Esophagus squamous epithelium (tissue), 5 donors: ENCODE measurements at places on chromosomes 6 and 20.

DNA sequence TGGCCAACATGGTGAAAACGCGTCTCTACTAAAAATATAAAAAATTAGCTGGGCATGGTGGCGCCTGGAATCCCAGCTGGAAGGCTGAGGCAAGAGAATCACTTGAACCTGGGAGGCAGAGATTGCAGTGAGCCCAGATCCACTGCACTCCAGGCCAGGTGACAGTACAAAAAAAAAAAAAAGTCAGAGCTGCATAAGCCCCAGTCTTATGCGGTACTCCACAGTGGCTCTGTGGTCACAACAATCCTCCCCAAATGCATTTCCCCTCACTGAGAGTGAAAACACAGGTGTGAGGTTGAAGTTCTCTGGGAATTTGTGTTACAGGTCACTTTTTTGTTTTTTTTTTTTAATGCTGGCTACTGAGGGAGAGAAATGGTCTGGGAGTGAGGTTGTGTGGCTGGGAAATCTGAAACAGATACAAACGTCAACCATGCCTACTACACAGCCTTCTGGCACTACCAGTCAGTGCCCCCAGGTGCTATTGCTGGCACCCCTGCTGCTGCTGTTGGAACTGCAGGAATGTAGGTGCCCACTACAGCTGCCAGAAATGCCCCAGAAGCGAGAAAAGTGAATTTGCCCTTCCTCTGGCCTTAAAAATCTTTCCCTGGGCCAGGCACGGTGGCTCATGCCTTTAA is 5.7 kb downstream of the MRPS26 start:
- no peak for DNase-seq

GRCh38 chr6:9540534-9541126 is 874.2 kb downstream of the TFAP2A start:
- DNase-seq: no peak

DNA sequence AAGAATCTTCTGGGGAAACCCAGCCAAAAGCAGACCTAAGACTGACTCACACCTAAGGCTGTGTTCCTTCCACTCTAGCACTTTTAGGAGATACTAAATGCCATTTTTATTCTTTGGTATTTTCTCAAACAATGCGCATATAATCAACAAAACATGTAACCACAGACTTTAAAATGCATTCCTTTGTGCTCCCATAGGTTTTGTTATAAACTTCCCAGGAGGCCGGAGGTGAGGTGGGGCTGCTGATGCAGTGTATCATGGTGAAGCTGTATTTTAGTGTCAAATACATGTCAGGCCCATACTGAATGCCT is 155.2 kb downstream of the BTBD3 start:
- DNase-seq: no peak

- no peak for DNase-seq
These were observed 1.9 kb upstream of the CDYL start for GRCh38 chr6:4774296-4774695.

DNA sequence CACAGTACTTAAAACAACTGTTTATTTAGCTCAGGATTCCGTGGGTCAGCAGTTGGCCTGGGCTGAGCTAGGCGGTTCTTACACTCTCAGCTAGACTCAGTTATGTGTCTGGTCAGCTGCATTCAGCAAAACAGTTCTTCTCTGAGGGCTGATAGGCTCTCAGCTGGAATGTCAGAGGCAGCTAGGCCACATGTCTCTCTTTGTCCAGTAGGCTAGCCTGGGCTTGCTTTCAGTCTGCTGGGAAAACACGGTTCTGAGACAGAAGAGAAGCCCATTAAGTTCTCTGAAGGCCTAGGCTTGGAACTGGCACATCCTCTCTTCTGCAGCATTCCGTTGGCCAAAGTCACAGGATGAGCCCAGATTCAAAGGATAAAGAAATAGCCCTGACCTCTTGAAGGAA is 65.6 kb downstream of the TULP4 start:
- no peak for DNase-seq
